Ureter (tissue), 1 donor: ENCODE measurements at places on chromosomes 11 and 22. TPM values are rescaled to one million over a fixed set of nuclear protein-coding genes. Genes with fewer than 3 reads are reported as not detected.

The IL10RA gene
- total RNA-seq = 22.4 TPM

The EMID1 gene
- total RNA-seq = 2.4 TPM

GRCh38 chr11:6541356-6541755 lies 44.3 kb downstream of the DNHD1 start:
- DNase-seq = no peak

DNA sequence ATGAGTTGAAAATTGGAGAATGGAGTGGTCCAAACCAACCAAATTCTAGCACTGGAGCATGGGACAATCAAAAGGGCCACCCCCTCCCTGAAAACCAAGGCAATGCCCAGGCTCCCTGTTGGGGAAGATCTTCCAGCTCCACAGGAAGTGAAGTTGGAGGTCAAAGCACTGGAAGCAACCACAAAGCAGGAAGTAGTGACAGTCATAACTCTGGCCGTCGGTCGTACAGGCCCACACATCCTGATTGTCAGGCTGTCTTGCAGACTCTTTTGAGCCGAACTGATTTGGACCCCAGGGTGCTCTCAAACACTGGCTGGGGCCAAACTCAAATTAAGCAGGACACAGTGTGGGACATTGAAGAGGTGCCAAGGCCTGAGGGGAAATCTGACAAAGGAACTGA lies 80.5 kb upstream of the ADSL start:
- no peak for DNase-seq

DNA sequence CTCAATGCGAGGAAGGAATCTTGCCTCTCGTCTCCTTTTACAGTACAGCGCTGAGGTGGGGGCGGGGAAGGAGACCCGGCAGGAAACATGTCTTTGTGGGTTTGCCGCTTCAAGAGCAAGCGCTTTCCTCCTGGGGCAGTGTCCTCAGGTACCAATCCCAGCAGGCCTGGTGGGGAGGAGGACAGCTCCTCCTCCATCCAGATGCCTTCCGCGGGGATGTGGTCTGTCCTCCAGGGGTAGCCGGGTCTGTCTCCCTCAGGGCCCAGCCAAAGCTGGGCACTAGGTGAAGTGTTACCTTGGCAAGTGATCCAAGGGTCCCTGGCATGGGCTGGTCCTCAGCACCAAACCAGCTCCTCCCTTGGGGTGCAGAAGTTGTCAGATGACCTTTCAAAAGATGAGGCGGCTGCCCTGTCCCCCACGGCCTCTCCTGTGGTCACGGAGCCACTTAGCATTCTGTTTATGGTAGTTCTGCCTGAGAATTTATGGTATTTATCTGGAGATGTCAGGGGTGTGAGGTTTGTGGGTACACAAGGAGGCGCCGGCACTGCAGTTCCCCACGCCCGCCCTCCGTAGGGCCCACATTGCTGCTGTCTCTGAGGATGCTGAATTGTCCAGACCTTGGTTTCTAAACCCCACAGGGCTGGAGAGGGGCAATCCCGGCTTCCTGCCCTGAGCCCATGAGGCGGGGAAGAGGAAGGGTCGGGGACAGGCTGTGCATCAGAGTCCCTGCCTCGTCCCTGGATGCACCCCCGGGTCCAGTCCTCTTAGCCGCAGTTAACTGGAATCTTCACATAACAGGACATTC lies 93.5 kb upstream of the ANO1 start:
- no peak for DNase-seq

- DNase-seq = no peak
These were observed 1.1 kb downstream of the LRP4 start for GRCh38 chr11:46917109-46917761.

- peak; percentile 88 for DNase-seq
These were observed 55.2 kb downstream of the SLC1A2 start for GRCh38 chr11:35363854-35364780.

- DNase-seq = peak; percentile 52
These were observed 321.6 kb downstream of the AASDHPPT start for GRCh38 chr11:106399076-106399511.
